ENCODE measurements at places on chromosomes 2 and 18.

GRCh38 chr18:9960258-9960904 is 46.6 kb downstream of the VAPA start:
- DNase-seq = no peak

DNA sequence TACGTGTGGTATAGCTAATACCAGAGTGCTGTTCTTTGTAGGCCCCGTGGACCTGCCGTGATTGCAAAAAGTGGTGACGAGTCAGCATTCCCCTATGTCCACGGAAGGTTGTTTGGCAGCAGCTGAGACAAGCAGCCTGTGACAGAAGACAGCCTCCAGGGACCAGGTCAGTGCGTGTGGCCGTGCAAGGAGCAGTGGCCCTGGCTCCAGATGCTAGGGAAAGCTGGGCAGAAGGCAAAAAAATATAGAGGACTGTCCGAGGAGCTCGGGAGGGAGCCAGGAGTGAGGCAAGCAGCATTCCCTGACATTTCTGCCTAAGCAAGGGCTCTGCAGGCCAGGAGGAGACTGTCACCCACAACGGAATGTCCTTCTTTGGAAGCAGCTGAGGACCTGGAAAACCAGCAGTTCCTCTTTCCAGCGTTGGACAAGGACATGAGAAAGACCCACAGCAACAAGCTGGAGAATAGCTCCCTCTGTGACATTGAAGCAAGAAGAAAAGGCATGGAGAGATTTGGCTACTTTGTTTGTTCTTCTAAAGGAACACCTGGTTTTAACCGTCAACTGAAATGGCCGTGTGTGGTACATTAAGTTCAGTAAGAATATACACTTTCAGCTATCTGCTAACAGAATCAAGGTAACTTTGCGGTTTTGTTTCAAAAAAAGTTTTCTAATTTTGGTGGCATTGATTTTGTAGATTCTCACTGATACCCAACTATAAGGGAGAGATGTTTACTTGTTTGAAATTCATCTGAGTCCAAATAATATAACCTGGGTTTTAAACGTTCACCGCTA is 58.3 kb downstream of the NPAS2 start:
- no peak for DNase-seq

DNA sequence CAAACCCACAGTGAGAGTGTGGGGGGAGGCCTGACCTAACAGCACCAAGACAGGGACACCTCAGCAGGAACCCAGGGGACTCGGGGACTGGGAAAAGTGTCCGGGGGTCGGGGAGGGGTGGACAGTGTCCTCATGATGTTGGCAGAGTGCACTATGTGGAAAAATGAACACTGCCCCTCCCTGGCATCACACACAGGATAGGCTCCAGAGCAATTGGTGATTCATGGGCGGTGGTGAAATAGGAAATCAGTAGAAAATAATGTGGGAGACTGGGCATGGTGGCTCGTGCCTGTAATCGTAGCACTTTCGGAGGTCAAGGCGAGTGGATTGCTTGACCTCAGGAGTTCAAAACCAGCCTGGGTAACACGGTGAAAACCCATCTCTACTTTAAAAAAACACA is 3.6 kb upstream of the ANO7 start:
- DNase-seq = no peak

GRCh38 chr2:75208738-75209137 is 9.4 kb upstream of the TACR1 start:
- no peak for DNase-seq

- no peak for DNase-seq
Observed at GRCh38 chr2:238518821-238519186, 92.1 kb downstream of the ASB1 start.

GRCh38 chr2:96872591-96873349 is 2.9 kb upstream of the SEMA4C start:
- DNase-seq = no peak

GRCh38 chr2:144137705-144138428 is 382.1 kb downstream of the ZEB2 start:
- DNase-seq = no peak

GRCh38 chr2:240745962-240746361 is 54.3 kb downstream of the AQP12A start:
- no peak for DNase-seq

- DNase-seq = no peak
Observed at GRCh38 chr18:38923126-38923525, 1357.5 kb upstream of the CELF4 start.

GRCh38 chr2:239767021-239767905 is 257.9 kb downstream of the NDUFA10 start:
- no peak for DNase-seq

DNA sequence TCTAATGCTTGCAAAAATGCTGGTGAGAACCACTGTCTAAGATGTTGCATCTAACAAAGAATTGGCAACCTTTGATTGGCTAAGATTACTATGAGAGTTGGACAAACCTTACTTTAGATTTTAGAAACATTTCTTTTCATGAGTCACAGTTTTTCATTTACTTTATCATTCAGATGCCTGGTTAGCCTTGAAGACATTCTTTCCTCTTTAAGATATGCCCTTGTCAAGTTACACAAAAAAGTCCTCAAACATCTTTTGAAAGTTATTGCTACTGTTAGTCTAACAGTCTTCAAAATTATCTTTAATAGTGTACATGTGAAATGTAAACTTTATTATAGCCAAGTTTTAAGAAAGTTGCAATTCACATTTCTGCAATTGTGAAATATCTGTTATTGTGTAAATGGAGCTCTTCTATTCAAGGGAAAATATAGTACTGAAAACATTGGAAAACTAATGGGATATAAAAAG is 276.3 kb downstream of the RND3 start:
- DNase-seq = no peak

GRCh38 chr2:241617431-241618154 is 19.4 kb downstream of the THAP4 start:
- DNase-seq = no peak

GRCh38 chr2:74959106-74959751 is 786 bp downstream of the POLE4 start:
- DNase-seq = no peak

GRCh38 chr2:151758744-151759143 is 24.5 kb upstream of the NEB start:
- no peak for DNase-seq
